ENCODE measurements at places on chromosomes 2 and 18. TPM values are rescaled to one million over a fixed set of nuclear protein-coding genes. Genes with fewer than 3 reads are reported as not detected.

- DNase-seq, result no peak
Measured at GRCh38 chr2:237341872-237342271, 72.1 kb downstream of the COL6A3 start.

DNA sequence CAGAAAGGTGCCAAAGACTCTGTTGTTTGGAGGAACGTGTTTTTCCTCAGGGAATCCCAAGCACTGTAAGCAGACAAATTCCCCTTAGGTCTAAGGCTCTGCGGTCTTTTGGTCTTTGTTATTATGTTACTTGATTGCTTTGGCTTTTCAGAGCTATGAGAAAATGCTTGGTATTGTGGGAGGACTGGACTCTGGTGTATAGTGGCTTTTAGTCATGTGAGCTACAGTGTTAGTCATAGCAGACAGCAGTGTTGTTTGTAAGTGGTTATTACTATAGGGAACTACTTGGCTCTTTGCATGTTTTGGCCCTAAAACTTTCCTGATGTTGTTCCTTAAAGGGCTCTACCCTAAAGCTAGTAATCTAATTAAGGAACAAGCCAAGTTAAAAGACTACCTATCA, 956.2 kb upstream of the LRATD1 start:
- DNase-seq, result no peak

DNA sequence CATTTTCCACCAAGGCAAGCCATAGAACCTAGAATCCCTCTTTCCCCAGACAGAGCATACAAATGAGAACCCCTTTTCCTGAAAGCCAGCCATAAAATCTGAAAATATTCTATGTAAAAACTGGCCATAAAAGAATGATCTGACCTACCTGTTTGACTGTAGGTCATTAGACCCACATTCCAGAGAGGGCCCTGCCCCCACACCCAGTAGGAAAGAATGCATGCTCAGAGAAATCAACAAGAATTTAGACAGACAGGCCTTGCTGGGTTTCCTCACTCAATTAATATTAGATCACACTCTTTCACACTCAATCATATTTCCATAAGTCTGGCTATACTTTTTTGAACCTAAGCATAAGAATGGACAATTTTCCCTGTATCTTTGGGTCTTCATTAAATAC, 929.5 kb downstream of the ERBB4 start:
- DNase-seq, result no peak

SLC5A6 gene
- total RNA-seq, result 85.7 TPM
